ENCODE measurements at places on chromosomes 1 and 21. TPM values are rescaled to one million over a fixed set of nuclear protein-coding genes. Genes with fewer than 3 reads are reported as not detected.

DNA sequence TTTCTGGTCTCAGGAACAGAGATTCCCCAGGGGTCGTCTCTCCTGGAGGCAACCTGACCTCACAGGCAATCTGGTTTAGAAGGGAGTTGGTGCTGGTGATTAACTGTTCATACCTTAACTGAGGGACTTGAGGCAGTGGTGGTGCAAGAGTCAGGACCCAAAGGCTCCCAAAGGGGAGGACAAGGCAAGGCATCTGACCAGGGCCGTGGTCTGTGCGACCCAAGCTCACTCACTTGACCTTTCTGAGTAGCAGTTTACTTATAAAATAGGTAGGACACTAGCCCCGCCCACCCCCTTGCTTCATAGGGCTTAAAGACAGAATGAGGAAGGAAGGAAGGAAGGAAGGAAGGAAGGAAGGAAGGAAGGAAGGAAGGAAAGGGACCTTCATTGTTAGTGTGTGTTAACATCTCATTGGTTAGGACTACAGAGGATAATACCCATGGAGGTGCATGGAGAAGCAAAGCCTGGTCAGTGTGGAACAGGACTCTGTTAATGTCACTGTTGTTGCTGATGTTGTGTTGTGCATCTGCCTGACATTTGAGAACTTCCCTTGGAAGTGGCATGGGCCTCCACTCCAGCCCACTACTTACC lies 4.6 kb upstream of the KCNA2 start:
- no peak for DNase-seq

- DNase-seq: no peak
Measured at GRCh38 chr21:35190201-35190701, 141.1 kb upstream of the RUNX1 start.

DNA sequence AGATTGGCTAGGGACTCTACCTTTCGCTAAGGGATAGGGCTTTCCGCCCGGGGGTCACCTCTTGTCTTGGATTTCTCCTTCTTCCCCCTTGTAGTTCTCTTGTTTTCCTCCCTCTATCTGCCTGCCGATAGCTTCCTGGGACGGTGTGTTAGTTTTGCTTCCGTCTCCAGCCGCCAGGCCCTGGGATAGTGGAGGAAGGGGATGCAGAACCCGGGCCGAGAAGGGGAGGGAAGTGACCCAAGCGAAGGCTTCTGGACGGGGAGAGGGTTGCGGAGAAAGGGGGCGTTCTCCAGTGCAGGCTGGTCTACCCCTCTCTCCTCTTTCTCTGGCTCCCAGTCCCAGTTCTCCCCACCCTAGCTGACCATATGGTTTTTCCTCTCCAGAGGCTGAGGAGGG lies 871 bp downstream of the TUFT1 start:
- no peak for DNase-seq

DNA sequence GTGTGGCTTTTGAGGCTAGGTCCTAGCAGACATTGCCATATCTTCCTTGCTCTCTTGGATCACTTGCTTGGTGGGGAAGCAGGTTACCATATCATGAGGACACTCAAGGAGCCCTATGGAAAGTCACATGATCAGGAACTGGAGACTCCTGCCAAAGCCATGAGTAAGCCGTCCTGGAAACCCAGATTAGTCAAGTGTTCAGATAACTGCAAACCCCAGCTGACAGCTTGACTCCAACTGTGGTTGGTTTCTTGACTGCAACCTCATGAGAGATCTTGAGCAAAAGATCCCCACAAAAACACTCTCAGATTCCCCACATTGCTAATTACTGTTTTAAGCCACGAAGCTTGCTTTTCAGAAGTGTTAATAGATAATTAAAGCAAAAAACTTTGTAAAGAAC lies 58.6 kb downstream of the CACNA1E start:
- no peak for DNase-seq

DNA sequence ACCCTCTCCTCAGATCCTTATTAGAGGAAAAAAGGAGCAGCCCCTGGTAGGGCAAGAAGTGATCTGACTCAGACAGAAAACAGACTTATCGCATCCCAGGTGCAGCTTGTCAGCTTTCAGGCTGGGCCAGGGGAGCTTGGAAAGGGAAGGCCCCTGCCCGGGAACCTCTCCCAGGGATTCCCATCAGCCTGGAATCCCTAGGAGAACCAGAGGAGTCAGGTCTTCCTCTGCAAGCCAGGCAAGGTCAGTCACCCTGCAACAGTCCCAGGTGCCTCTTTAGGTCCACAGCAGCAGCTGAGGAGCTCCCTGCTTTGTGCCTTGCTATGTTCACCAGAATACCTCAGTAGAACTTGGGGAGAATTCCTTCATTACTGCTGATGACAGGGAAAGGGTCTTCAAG lies 2.9 kb upstream of the PRAMEF12 start:
- no peak for DNase-seq

DNA sequence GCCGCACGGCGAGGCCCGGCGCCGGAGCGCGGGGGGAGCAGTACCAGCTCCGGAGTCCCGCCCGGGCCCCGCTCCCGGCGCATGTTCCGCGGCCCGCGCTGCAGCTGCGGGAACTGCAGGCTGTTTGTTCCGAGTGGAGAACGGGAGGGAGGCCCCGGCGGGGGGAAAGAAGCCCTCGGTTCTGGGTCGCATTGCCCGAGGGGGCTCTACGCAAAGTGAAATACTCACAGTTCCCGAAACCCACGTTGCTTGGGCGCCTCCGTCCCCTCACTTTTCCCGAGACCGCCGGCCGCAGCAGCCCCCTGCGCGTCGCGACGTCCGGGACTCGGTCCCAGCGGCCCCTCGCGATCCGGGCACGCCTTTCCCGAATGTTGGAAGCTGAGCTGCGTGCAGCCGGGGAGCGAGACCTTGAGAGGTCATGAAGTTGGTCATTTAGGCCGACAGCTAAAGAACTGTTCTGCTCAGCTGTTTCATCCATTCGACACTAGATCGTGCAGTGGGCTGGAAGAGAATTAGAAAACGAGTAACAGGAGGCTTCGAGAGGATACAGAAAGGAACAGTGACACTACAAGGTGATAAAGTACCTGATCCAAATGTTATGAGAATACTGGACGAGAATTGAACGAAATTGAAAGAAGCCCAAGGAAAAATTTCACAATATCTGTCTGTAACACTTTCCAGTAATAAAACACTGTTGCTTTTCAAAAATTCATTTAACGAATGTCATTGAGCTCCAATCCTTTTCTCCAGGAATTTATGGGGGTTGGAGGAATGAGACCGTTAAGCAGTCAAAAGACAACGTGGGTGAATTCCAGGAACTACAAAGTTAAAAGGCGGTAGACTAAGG lies 657 bp upstream of the LIN9 start:
- no peak for DNase-seq

DNA sequence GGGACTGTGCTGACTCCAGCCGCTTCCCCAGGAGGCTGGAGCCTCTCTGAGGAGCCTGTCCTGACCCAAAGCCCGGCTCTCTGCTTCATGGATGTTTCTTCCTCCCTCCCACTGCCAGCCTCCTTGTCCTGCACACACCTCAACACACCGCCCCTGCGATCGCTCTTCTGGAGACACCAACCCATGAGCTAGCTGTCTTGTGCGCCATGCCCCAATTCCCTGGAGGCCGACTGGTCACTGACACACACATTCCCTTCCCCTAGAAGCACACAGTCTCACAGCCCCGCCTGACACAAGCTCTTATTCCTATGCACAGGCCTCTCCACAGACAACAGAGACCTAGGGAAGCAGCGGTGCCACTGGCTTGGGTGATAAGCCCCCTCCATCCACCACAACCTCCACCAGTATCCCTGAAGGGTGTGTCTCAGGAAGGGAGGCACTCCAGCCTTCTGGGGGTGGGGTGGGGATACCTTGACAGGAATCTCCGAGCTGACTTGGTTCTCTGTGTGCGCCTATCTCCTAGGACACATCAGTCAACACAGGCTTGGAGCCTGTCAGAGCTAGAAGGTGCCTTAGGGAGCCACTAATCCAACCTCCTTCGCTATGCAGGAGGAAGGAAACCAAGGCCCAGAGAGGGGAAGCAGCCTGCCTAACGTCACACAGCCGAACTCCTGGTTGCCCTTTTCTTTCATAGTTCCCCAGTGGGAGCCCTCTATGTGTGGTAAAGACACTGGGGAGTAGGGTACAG lies 31.1 kb downstream of the AHDC1 start:
- DNase-seq: no peak

GRCh38 chr1:220527279-220527907 lies 543 bp upstream of the MARK1 start:
- DNase-seq: no peak

DNA sequence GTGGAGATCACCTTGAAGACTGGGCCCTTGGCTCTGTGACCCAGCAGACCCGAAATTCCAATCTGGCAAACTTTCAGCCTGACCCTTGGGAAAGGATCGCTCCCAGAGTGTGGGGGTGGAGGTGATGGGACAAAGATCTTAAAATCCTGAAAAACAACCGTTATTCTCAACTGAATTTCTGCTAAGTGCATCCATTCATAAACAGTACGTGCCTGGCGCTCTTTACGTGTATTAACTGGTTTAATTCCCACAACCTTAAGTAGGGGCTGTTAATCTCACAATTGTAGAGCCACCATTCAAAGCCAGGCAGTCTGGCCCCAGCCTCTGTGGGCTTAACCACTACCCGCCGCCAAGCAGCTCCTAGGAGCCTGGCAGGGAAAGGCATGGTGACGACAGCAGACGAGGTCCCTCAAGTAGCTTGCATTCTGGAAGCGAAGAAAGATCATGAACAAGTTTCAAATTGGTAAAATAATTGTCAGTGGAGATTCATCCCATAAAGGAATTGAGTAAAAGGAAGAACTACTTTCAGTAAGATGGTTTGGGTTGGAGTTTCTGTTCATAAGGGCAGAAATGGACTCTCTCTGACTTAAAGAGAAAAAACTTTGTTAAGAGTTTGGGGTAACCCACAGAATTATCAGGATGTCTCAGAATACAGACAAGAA lies 11.4 kb upstream of the RGS16 start:
- peak; percentile 29 for DNase-seq

GRCh38 chr21:31554511-31555022 lies 104.9 kb upstream of the SOD1 start:
- peak; percentile 18 for DNase-seq

GRCh38 chr1:113219377-113219776 lies 146.4 kb downstream of the LRIG2 start:
- DNase-seq: no peak

- DNase-seq: no peak
Measured at GRCh38 chr1:61244114-61244513, 161.8 kb downstream of the NFIA start.

- DNase-seq: no peak
Measured at GRCh38 chr1:6224718-6225117, 11.0 kb downstream of the ICMT start.

- DNase-seq: no peak
Measured at GRCh38 chr1:67614511-67614934, 70.5 kb upstream of the GADD45A start.

GRCh38 chr1:204834336-204834735 lies 36.3 kb upstream of the NFASC start:
- DNase-seq: no peak

DNA sequence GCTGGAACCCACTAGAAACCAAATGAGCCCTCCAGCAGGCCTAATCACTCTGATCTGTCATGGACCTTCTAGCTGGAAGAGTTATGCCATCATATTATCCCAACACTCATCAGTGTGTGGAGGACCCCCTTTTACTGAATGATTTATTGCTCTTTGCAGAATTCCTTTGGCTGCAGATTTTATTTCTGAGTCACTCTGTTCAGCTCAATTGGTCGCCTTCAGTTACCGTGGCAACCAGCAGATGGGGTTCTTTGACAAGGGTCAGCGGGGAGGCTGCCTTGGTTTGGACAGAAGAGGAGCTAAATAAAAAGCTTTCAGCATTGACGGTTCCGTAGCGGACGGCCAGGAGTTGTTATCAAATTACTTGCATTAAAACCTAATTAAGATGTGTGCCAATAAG lies 220.1 kb downstream of the SDCCAG8 start:
- DNase-seq: no peak

DNA sequence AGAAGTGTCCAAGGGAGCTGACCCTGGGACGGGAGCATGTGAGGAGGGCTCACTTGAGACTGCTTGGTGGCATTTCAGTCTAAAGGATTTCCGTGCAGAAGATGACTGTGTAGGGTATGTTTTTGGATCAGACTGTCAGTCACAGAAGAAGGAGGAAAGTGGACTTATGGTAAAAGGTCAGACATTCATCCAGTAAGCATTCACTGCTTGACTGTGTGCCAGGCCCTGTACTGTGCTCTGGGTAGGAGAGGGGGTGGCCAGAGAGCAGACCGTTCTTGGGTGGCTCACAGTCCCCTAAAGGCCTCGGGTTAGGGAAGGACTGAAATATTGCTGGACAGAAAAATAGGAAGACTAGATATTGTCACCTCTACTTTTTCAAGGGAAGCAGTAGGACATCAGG lies 2.1 kb upstream of the SERINC2 start:
- DNase-seq: no peak

- DNase-seq: no peak
Measured at GRCh38 chr21:44834951-44835646, 17.2 kb upstream of the SUMO3 start.

The CCDC24 gene
- 2.1 TPM for total RNA-seq

The ODF2L gene
- 22.5 TPM for total RNA-seq

The PGLYRP4 gene
- not detected for total RNA-seq

The TNFRSF9 gene
- 112 TPM for total RNA-seq

The OLFM3 gene
- not detected for total RNA-seq

The RASSF5 gene
- total RNA-seq: 182 TPM

The AMY1B gene
- not detected for total RNA-seq

The CCDC185 gene
- not detected for total RNA-seq

The MRPL39 gene
- total RNA-seq: 54.4 TPM

The OR13G1 gene
- total RNA-seq: not detected

The SLC9A1 gene
- total RNA-seq: 27.2 TPM

The TCHHL1 gene
- not detected for total RNA-seq

The FMO4 gene
- 1.8 TPM for total RNA-seq

The MFAP2 gene
- 0.32 TPM for total RNA-seq

All from activated T-helper 2 cell treated with anti-CD3 and anti-CD28 coated beads, Interferon-gamma antibody, Interleukin-2, Interleukin-4, amounts not matched to agents 10 μg/mL and 5 μg/mL and 100 μg/mL, durations not matched to agents 14 hours and 24 hours and 36 hours (primary cell).